ENCODE measurements at places on chromosomes 3 and 15.

- DNase-seq: no peak
Observed at GRCh38 chr15:39874890-39875549, 45.0 kb downstream of the GPR176 start.

DNA sequence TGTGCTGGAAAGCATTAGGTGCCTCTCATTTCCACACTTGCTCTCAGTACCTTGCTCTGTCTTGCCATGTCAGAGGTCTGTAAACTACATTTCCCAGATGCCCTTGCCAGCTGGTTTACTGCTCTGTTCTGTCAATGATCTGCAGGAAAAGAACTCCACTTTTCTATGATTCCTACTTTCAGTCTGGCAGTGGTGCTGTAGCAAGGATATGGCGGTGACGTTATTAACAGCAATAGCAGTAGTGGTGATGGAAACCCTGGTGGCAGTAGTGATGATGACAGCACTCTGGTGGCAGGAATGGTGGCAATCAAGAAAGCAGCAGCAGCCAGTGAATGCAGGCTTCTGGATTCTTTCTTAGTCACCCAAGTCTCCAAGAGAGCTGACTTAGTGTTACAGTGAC is 665.2 kb downstream of the DIPK2A start:
- no peak for DNase-seq

GRCh38 chr15:90001683-90002427 is 731 bp downstream of the ZNF710 start:
- peak; percentile 81 for DNase-seq

DNA sequence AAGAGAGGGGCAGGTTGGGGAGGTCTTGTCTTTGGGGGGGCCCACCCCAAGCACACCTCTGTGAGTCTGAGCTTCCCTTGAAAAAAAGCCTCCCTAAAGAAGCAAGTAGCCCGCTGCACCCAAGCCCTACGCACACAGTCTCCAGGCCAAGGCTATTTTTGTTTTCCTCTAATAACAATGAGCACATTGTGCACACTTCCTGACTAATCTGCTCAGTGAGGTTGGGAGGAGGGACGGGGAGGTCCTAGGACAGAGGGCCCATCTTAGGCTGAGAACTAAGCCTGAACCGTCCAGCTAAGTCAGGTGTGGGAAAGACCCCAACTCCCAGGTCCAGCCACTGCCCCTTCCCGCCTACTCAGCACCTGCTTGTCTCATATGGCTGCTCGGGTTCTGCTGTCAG is 87.2 kb downstream of the HMG20A start:
- DNase-seq: no peak

- DNase-seq: no peak
Observed at GRCh38 chr3:33278163-33278562, 921 bp downstream of the FBXL2 start.

- no peak for DNase-seq
Observed at GRCh38 chr15:60126661-60127060, 122.5 kb downstream of the FOXB1 start.

GRCh38 chr3:185172086-185173049 is 19.5 kb upstream of the C3orf70 start:
- no peak for DNase-seq

- DNase-seq: no peak
Observed at GRCh38 chr3:181558870-181559269, 152.9 kb upstream of the SOX2 start.

GRCh38 chr3:140766465-140766864 is 88.6 kb downstream of the TRIM42 start:
- DNase-seq: no peak

DNA sequence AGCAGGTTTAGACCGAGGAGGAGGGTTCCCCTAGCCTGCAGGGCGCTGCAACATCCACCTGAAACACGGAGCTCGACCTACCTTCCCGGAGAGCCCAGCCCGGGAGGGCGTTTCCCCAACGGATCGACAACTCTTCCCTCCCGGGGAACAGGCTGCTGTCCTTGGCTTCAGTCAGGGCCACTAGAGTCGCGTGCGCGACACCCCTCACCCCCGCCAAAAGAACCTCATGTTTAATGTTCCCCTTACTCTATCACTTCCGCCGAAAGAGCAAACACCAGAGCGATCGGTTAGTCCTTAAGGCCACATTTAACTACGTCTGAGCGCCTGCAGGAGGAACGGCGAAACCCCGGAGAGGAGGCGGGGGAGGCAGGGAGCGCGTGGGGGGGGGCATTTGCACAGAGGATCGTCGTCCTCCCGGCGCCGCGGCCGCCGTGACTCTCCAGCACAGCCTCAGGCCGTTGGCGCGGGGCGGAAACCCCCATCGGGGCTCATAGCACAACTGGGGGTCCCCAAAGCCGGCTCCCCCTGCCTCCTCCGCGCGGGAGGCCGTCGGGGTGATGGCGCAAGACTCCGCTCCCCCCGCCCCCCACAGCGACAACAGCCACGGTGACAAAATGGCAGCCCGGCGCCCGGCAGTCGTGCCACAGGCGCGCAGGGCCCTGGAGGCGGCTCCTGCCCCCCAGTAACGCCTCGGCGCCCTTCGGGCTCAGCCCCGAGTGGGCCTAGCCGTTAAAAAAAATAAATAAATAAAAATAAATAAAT is 3.2 kb downstream of the ANP32A start:
- peak; percentile 82 for DNase-seq

DNA sequence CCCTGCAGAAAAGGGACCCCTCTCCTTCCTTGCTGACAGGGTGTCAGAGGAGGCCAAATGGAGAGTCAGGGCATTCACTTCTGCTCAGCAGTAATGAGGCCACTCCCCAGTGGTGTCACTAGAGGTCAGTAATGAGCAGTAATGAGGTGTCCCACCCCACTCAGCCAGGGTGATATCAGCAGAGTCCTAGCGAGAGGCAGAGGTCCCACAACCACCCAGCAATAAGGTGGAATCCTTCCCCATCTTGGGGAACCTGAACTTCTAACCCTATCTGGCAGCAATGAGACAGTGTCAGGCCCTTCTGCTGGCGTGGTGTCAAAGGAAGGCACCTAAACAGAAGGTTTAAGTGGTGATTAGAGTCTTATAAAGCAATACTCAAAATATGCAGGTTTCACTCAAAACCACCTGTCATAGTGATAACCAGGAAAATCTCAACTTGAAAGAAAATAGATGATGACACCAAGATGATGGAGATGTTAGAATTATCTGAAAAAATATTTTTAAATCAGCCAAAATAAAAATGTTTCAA is 12.9 kb downstream of the OCA2 start:
- no peak for DNase-seq
